WERI-Rb-1 (cell line): ENCODE measurements at places on chromosomes 1 and 21.

GRCh38 chr1:99849413-99849743 lies 783 bp upstream of the AGL start:
- peak; percentile 50 for DNase-seq

DNA sequence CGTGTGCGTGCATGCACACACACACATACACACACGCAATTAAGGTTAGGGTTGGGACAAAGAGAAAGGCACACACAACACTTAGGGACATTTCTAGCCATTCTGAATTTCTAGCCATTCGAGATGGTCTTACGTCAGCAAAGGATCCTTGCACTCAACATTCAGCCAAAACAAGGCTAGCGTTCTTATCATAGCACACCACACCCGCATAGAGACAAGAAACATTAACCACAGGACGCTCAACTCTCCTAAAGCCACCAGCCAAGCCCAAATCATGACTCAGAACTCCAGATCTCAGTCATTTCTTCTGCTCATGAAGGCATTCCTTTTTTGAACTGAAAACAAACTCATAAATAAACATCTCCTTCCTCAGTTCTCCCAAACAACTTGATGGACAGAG lies 106.8 kb downstream of the LMO4 start:
- DNase-seq: no peak

DNA sequence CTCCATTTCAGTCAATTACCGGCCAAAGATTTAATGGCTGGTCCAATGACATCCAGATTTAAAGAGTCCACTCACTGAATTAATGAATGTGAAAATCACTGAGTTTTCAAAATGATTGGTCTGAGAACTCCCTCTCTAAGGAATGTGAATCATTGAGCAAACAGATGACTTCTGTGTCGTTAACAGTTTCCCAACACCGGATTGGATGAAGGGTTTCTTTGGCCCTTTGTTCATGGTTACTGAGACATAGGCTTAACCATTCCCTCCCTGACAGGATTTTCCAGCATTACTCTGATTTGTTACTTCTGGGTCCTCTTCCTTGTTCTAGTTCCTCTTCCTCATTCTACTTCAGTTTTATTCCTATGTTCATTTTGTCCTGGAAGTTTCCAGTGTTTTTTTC lies 1.5 kb upstream of the CLDN17 start:
- DNase-seq: no peak

- no peak for DNase-seq
Observed at GRCh38 chr21:30227128-30227527, 11.2 kb upstream of the CLDN8 start.
